ENCODE measurements at places on chromosomes 3 and 15.

GRCh38 chr3:107817076-107817475, 273.8 kb downstream of the CD47 start:
- no peak for DNase-seq

DNA sequence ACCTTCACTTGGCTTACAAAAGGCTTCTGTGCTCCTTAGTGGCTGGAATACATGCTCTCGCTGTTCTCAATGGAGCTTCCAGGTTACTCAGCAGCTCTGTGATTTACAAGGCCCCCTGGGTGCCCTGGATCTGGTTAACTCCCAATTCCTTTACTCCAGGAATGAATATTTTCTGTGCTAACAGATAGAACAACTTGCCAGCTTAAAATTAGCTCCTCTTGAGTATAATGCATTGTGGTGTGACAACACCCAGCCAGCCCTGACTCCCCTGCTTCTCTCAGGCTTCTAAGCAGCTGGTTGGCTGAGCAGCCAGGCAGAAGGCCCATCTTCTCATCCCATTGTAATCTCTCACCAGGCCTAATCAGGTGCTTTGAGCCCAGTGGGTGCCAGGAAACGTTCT, 246.4 kb downstream of the ALCAM start:
- DNase-seq = no peak

DNA sequence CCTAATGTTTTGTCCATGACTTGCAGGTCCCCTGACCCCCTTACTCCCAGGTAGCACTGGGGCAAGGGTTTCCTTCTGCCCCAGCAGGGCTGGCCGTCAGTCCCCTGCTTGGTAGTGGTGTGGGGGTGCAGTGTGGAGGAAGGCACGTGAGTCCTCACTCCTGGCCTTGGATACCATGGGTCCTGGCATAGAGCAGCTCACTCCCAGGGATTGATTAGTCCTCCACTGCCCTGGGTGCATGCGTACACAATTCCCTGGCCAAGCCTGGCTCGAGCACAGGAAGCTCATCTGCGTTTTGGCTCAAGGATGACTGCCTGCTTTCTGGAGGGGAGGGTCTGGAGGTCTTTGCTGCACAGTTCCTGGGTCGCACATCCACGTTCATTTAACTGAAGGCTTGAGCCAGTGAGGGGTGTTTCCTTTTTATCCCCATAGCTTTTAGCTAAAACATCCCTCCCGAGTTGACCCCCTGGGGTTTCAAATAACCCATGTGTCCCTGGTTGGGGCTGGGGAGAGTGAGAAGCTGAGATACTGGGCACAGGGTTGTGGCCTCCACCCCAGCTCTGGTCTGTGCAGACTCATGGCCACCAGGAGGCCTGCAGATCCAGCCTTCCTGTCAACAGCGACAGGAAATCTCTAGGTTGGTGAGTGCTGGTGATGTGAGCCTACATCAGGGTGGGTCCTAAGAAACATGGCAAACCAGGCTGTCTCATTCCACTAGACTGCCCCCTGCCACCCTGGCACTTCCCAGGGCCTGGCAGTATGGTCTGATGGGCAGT, 11.5 kb downstream of the HEMK1 start:
- DNase-seq = no peak

DNA sequence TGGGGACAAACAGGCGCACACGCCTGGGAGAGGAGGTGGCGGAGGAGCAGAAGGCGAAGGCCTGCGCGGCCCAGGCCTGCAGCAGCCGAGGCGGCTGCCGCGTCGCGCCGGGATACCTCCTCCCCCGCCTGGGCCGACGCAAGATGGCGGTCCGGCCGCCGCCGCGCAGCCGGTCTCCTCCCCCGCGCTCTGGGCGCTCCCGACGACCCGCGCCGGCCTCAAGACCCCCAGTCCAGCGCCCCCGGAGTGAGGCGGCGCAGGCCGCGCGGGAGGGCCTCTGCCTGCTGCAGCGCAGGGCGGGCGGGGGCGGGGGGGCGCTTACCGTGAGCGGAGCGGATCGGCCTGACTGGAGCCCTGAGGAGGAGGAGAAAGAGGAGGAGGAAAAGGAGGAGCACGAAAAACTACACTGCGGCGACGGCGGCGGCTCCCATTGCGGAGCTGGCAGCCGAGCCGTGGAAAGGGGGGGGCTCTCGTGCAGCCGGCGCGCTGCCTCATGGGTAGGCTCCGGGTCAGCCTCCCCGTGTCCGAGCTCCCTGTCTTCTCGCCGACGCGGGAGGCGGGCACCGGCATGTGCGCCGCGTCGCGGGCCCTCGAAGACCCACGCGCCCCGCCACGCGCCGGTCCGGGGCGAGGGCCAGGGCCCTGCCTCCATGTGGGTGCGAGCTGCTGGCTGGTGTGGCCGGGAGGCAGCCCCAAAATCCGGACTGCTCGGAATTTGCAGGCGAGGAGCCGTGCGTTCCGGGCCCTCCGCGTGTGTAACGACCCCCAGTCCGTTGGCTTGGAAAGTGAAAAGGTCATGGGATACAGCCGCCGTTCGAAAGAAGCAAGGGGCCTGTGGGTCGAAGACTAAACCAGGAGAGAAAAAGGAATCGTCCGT, at the start of gene ZNF280D:
ZNF280D (minus strand) TSS at position 374 of the 877 bp plus-strand sequence. CDS start 26,400 bp downstream, outside the sequence.
- DNase-seq = peak; percentile 52

- DNase-seq = no peak
Observed at GRCh38 chr3:99570061-99570460, 68.3 kb upstream of the COL8A1 start.

GRCh38 chr3:113628316-113628715, 68.1 kb downstream of the USF3 start:
- no peak for DNase-seq

DNA sequence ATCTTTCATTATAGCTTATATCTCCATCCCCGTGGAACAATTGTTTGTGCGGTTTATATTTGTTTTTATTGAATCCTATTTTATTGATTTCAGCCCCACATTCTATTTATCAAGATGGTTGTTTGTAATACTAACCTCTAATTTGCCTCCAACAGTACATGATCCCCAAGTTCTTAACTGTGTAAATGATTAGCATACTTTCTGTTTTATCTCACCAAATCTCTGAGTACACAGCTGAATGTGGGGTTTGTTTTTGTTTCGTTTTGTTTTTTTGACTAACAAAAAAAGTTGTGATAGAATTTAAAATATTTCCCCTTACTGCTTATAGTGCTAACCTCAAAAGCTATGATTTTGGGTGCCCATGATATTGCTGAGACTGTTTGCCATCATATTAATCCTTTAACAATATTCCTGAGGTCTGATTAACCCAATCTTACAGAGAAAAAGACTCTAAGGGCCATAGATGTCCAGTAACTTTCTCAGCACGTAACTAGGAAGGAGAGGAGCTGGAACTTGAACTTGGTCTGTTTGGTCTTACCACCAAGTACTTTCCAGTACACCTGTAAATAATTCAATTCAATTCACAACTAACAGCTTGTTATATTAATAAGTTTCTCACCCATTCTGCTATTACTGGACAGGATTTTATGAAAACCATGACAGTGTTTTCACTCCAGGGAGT, 789.8 kb downstream of the TUSC7 start:
- no peak for DNase-seq

DNA sequence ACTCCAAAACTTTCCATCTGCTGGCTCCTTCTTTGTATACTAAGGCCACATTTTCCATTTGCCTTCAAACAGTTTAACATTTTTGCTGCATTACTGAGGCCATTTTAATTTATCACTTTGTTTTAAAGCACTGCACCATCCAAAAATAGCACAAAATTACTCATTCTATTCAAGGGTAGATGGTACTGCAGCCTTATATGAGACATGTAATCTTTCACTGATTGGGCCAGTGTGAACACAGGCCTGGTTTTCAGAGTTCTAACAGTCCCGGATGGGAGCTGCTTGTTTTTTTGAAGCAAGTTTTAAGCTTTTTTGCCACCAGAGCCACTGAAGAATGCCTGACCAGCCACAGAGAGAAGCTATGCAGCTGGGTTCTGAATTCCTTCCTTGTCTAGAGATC, 172.3 kb upstream of the TSC22D2 start:
- DNase-seq = no peak

GRCh38 chr15:65829130-65829764, 37.2 kb upstream of the DENND4A start:
- peak; percentile 77 for DNase-seq

DNA sequence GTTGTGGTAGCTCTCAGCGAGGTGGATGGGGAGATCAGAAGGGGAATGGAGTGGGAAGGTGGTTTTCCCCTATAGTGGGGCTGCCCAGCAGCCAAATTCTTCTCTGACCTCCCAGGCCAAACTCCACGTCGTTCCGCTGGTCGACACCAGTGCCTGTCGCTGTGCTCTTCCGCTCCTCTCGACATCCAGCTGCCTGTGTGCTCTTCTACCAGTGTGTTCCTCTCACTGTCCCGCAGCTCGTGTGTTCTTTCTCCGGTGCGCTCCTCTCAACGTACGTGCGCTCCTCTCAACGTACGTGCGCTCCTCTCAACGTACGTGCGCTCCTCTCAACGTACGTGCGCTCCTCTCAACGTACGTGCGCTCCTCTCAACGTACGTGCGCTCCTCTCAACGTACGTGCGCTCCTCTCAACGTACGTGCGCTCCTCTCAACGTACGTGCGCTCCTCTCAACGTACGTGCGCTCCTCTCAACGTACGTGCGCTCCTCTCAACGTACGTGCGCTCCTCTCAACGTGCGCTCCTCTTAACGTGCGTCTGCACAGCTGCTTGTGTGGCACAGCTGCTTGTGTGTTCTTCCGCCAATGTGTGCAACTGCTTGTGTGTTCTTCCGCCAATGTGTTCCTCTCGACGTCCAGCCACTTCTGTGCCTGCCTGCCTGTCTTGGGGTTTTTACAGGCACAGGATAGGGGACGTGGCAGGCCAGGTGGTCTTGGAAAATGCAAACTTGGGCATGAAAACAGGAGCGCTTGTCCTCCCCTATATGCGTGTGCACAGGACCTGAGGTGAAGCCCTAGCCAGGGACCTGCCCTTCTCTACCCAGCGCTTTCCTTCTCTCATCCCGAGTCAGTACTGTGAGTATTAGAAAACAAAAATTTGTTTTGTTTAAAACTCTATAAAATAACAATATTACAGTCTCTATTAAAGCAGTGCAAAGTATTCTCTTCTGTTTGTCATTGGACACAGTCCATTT, 991.1 kb downstream of the GBE1 start:
- no peak for DNase-seq

DNA sequence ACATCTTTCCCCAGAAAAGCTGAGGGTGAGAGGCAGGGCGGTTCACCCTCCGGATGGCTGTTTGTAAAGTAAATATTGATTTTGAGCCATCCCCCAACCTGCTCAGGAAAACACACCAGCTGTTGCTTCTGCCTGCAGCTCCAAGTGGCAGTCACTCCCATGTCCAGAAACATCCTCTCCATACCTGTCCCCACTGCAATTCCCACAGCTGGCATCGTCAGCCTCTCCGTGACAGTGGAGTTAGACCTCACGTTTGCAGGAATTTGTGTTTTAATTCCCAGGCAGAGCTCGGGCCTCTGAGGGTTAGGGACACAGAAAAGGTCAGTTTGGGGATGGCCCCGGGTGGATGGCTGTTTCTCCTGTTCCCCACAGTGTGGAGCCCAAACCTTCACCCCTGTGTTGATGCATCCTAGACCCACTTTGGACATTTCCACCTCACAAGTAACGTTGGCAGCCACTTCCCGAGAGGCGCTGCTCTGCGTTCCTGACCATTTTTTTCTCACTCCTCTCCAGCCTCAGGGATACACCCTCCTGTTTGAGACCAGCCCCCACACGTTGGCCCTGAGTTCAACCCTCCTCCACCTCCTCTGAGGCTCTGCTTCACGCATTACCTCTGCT, 11.8 kb upstream of the FAM174B start:
- DNase-seq = no peak

GRCh38 chr15:27570746-27571145, 528.4 kb downstream of the OCA2 start:
- DNase-seq = no peak

GRCh38 chr3:148280623-148281242, 417.0 kb upstream of the AGTR1 start:
- DNase-seq = no peak

- DNase-seq = no peak
Observed at GRCh38 chr3:22951910-22952309, 251.2 kb upstream of the UBE2E2 start.

GRCh38 chr3:44427683-44428082, 49.8 kb downstream of the ZNF445 start:
- no peak for DNase-seq

DNA sequence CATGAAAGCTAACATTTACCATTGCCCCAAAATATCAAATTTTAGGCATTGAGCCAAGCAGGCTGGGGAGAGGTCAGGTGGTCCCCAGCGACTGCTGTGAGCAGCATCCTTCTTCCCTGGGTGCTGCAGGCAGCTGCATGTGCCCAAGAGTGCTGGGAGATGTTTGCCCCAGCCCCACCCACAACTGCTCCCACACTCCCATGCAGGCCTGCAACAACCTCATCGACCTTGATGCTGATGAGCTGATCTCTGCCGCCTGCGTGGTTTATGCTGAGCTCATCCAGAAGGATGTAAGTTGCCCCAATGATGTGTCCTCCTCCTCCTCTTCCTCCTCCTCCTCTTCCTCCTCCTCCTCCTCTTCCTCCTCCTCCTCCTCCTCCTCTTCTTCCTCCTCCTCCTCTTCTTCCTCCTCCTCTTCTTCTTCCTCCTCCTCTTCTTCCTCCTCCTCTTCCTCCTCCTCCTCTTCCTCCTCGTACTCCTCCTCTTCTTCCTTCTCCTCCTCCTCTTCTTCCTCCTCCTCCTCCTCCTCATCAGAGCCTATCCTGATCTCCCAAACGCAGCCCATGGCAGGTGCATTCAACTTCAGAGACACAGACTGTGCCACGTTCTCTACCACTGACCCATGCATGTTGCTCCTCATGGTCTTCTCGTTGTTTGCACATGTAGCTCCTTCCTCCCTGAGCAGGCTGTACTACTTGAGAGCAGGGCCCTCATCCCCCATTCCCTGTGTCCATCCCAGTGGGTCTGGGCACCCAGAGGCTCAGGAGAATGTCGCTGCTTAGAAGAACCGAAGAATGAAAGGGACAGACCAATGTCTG, 15.1 kb downstream of the TBC1D21 start:
- DNase-seq = no peak

DNA sequence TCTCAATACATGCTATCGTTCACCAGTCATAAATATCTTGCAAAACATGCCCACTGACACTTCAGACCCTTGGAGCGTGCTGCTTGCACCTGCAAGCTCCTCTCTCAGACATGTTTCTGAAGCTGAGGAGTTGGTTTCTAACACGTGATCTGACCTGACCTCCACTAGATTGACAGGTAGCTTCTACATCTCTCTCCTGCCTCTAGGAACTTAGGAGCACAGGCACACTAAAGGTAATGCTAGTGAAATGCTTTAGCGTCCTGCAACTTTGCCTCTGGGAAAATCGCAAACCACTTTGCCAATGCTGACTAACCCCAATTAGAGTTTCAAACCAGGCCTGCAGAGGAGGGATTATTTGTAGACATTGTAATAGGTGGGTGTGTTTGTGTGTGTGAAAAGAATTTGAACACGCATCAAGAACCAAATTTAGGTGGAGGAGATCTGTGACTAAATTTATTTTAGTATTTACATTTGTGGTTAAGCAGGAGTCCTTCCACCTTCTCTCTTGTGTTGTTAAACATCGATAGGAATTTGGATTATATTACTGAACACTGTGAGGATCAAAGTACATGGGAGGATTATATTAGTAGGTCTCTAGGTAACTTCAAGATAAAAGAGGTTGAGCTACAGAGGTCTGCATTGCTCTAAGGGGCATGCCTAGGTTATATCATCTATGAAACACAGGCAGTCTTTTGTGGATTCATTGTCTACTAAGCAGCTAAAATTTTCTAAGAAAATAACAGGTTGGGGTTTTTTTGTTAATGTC, 86.7 kb upstream of the ZBED2 start:
- no peak for DNase-seq

- DNase-seq = no peak
Observed at GRCh38 chr15:69377216-69377970, 36.8 kb upstream of the KIF23 start.

Measured in hematopoietic multipotent progenitor cell treated with erythropoietin and hydrocortisone succinate and interleukin-3 and kit ligand, for 17 days (in vitro differentiated cells).